ENCODE measurements at places on chromosomes 1 and 21.

GRCh38 chr1:154809436-154810413 lies 60.4 kb downstream of the KCNN3 start:
- no peak for DNase-seq

DNA sequence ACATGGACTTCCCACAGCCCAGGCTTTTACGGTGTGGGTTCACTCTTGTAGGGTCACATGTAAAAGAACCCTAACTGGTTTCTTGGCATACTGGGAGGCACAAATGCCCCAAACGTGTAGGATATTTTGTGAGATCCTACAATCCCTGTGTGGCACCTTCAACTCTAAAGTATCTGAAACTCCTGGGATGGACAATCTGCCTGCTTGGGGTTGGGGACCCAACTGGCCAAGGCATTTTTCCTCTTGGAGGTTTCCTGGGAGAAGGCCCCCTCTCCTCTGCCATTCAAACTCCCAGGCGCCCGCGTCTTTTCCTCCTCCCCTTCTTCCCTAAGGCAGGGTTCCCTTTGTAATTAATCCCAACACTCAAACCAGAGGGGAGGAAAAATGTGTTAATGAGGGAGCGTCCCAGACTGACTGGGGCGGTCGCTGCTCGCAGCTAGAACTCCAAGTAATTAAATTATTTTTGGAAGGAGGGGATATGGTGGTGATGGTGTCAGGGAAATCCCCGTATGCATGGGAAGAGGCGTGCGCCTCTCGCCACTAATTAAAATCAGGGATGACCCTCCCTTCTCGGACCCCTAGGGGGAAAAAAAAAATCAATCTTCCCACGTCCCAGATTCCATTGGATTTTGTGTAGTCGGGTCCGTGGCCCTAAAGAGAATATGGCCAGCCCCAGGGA lies 681 bp upstream of the VANGL2 start:
- no peak for DNase-seq

- DNase-seq = no peak
These were observed 123.0 kb upstream of the IGSF21 start for GRCh38 chr1:17984583-17984982.

GRCh38 chr1:200480964-200481363 lies 71.1 kb upstream of the ZNF281 start:
- DNase-seq = no peak

DNA sequence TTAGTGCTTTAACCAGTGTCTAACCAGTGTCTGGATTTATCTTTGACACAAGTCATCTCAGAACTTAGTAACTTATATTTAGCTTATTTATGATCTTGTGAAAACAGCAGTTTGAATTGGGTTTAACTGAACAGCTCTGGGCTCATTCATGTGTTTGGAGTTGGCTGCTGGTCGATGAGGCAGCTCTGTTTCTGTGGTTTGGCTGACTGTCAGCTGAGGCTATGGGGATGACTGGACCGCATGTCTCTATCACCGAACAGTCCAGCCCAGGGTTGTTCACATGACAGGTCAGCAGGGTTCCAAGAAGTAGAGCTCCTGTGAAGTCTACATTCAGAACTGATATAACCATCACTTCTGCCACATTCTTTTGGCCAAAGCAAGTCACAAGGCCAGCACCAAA lies 29.1 kb upstream of the C21orf91 start:
- DNase-seq = no peak

DNA sequence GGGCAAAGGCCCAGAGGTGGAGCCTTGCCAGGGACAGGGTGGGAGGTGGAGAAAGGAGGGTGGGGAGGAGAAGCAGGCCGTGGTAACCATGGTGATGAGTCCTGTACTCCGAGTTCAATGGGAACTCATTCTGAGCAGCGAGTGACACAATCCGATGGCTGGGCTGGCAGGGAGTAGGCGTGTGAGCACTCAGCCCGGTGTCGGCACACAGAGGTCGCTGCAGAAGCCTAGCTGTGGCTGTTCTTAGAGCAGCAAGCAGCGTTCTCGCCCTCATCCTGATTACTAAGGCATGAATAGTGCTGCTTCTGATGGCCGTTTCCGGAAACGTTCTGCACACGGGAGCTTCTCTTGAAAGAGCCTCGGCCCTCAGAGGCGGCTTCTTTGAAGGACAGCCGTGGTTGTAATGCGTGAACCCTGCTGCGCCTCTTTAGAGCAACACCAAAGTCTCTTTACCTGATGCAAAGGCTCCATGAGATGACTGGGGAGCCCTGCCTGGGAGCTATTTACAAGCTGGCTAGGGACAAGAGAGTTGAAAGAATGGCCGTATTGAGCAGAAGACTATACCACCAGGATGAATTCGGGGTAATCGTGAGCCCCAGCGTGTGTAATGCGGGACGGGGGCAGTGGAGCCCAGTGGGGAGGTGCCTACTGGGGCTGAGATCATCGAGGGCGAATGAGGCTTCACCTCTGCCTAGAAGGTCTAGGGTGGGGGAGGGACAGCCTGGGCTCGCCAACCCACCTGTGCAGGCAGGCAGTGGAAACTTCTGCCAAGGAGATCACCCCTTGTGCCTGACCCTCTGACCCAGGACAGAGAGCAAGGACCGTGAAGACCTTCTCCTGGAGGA lies 72.8 kb upstream of the PAX7 start:
- no peak for DNase-seq

DNA sequence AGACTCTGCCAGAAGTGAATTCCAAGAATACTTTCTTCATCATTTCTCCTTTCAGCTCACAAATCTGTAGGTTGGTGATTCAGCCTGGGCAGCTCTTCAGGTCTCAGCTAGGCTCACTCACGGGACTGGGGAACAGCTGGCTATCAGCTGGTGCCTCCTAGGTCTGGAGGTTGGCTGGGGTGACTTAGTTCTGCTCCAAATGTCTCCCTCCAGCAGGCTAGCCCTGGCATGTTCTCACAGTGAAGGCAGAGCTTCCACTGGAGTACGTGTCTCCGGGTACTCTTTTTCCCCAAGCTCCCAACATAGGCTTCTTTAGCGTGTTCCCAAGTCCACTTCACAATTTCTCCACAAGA lies 12.5 kb upstream of the VAMP4 start:
- DNase-seq = no peak

DNA sequence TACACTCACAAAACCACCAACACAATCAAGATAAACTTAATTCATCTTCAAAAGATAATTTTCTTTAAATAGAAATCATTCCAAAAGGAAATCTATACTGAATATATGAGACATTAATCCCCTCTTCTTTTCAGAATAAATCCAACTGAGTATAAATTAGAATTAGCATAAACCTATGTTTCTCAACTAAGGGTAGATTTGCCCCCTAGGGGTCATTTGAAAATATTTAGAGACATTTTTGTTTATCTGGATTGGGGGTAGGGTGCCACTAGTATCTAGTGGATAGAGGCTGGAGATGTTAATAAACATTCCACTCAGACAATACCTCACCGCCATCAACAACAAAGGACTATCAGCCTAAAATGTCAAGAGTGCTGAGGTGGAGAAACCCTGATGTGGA lies 6.5 kb upstream of the TNFSF4 start:
- no peak for DNase-seq

- no peak for DNase-seq
These were observed 30.7 kb downstream of the SLC2A1 start for GRCh38 chr1:42927920-42928505.

DNA sequence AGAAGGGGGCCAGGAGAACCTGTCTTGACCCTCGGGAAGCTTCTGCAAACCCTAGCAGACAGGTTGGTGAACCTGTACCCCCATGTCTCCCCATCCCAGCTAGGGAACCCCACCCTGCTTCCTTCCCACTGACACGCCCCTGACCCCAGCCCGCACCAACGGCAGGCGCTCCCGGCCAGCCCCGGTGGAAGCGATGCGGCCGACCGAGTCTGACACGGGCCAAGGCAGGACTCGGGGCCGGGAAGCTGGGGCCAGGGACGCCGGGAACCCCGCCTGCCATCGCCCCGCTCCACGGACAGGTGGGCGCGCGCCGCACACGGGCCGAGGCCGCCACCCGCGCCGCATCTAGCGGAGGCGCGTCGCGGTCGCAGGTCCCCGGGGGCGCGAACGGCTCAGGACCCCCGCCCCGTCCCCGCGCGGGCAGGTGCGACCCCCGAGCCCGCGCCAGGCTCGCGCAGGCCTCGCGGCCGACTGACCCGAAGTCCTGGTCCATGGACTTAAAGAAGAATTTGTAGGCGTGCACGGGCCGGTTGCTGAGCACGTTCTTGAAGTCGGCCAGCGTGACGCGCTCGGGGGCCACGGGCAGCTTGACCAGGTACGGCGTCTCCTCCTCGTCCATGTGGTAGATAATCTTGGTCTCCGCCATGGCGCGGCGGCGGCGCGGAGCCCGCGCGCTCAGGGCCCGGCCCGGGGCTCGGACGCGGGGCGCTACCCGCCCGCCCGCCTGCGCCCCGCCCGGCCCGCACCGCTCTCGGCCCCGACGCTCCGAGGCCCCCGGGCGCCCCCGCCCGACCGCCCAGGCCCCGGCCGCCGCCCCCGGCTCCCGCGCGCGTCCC lies 580 bp downstream of the DVL1 start:
- no peak for DNase-seq

- DNase-seq = no peak
These were observed 34.0 kb upstream of the BCAR3 start for GRCh38 chr1:93715529-93716126.

DNA sequence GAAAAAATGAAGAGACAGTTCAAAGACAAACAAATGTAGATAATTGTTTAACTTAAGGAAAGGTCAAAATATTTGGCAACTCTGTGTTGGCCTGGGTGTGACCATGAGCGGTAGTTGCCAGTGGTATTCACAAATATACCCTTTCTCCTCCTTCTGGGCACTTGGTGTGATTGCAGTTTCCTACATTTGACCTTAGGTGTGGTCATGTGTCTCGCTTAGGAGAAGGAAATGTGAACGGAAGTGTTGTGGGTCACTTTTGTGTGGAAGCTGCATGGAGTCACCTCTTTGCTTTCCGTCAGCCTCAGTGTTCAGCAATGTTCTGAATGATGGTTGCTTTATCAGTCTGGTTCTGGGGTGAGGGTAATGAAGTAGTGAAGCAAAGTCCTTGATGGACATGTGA lies 3.4 kb upstream of the PCSK9 start:
- DNase-seq = no peak

- no peak for DNase-seq
These were observed 24.1 kb downstream of the EIF4G3 start for GRCh38 chr1:21152423-21153100.

- DNase-seq = no peak
These were observed 33.3 kb downstream of the FOXD2 start for GRCh38 chr1:47471163-47471562.

GRCh38 chr21:40681164-40681859 lies 165.6 kb downstream of the DSCAM start:
- DNase-seq = no peak

- no peak for DNase-seq
These were observed 6.4 kb upstream of the CPT2 start for GRCh38 chr1:53190210-53190611.

DNA sequence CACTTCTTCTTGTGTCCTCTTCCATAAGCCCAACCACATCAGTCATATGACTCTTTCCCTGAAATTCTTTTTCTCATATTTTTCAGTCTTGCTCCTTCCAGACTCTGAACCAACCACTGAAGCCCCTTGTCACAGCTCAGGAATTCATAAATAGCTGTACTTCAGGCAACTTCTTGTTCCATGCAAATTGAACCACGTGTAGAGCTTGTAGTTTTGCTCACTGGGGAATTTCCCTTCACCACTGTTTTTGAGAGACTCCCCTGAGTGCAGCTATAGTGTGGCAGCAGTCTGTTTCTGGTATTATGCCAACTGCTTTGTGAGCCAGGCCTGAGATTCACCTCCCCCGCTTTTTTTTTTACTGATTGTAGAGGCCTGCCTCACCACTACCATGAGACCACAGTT lies 150.3 kb upstream of the SPAG17 start:
- DNase-seq = no peak

DNA sequence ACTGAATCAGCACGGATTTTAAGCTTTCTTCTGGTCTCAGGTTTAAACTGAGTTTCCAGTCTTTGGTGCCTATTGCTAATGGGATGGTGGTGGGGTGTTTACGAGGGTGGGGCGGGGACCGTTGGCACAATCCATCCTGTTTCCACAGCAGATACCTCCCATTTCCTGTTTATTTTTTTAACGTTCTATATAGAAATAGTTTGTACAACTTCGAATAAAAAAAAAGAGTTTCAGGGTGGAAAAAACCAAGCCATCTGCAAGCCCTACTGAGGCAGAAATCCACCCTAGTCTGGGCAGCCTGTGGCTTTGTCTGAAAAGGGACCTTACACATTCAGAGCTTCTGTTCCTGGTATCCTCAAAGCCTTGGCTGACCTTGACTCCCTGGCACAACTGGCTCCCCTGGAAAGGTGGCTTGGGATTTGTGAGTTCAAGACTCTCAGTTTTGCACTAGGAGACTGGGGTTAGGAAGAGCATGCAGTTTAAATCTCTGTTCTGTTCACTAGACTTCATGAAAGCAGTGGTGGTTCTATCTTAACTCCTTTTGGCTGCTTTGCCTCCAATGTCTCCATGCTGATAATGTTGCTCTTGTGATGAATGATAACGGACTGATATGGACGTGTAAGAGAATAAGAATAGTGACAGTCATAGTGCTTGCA lies 46.7 kb downstream of the VANGL2 start:
- no peak for DNase-seq

DNA sequence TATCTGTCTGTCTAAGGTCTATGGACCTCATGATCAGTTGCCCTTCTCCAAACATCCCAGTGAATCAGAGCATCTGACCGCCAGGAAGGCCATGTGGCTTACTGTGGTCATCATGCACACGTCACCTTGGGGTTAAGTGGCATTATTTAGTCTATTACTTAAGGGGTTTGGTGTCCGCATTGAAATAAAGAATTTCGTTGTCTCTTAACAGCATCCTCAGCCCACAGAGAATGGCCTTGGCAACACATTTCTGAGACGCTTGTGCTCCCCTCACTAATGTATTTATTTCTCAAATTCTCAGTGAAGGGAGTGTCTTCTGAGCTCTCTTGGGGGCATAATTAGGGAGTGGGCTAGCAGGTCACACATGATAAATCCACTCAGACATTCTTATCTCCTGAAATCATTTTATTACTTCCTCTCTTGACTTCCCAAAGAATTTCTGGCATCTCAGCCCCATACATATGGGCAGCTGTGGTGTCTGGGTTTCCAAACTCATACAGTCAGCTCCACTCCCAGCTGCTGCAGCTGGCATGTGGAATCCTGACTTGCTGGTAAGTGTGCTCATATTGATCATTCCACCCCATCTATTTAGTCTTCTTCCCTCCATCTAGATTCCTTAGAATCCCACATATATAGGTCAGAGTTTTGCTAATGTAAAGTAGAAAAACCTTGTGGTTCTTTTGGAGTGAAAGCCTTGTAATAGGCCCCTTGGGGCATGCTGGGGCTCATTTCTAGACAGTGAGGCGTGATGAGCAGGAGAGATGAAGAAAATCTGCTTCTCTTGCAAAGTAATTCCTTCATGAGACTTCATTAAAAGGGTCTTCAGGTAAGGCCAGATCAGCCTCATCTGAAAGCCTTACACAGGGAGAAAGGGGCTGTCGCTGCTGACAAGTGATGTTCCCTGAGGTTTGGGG lies 110.5 kb downstream of the HHAT start:
- no peak for DNase-seq

DNA sequence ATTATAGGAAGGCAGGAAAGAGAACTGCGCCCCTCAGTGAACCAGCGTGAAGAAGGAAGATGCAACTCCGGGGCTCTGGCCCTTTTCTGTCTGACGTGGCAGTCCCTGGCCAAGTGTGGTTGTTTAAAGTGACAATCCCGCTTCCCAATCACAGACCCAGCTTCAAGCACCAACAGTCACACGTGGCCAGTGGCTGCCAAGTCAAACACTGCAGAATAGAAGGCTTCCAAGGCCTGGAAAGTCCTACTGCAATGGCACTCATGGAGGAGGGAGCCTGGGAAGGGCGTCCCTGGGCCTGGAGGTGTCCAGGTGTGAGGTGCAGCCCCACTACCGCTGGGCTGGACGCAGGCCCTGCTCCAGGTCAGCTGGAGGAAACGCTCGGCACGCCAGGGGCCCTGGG lies 143.8 kb downstream of the CASZ1 start:
- DNase-seq = no peak

- no peak for DNase-seq
These were observed 57.8 kb downstream of the BCAR3 start for GRCh38 chr1:93623875-93624274.
